ENCODE measurements at places on chromosomes 2 and 18.

GRCh38 chr18:8890957-8891464, 185.7 kb downstream of the MTCL1 start:
- DNase-seq: no peak

GRCh38 chr2:36357847-36358659, 2.5 kb downstream of the CRIM1 start:
- DNase-seq: no peak

GRCh38 chr18:8979258-8979988, 123.1 kb upstream of the NDUFV2 start:
- DNase-seq: no peak

- no peak for DNase-seq
Observed at GRCh38 chr2:46825231-46825938, 90.2 kb downstream of the MCFD2 start.

DNA sequence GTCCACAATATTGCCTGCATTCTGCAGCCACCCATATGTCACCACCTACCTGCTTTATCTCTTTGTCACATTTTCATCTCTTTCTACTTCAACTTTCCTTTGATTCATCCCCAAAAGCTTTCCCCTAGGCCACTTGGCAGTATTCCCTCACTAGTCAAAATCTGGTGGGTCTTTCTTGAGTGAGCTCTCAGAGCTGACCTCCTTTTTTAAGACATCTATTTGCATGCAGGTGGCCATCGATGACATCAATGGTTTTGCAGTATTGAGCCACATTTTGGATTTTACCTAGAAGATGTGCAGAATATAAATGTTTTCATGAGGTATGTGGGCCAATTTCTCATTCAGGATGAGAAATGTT, 133.4 kb upstream of the REG3A start:
- DNase-seq: peak; percentile 25
